ENCODE measurements at places on chromosomes 6 and 20.

- no peak for DNase-seq
Observed at GRCh38 chr6:20366082-20366830, 35.4 kb upstream of the E2F3 start.

- no peak for DNase-seq
Observed at GRCh38 chr6:128295670-128296069, 224.7 kb downstream of the PTPRK start.

DNA sequence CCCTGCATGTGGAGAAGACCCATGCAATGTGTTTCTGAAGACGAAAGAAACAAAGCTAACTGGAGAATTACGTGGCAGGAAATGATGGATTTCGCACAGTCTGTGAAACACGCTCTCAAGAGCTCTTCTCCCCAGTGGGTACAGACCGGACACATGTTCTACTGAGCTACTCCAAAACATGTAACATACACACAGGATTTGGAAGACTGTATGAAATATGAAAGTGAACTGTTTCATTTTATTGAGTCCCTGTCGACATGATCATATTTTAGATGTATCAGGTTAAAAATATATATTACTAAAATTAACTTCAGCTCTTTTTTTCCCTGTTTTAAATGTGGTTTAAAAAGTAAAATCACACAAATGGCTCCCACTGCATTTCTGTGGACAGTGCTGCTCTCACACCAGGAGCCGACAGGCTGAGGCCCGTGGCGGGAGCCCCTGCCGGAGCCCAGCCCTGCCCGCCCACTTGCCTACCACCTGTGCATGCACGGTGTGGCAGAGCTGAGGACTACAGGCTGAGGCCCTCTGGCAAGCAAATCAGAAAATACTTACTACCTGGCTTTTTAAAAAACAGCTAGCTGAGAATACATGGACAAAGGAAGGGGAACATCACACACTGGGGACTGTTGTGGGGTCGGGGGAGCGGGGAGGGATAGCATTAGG, 58.9 kb upstream of the NXT1 start:
- DNase-seq = no peak

GRCh38 chr20:52242237-52243230, 51.0 kb upstream of the ZFP64 start:
- DNase-seq = no peak

DNA sequence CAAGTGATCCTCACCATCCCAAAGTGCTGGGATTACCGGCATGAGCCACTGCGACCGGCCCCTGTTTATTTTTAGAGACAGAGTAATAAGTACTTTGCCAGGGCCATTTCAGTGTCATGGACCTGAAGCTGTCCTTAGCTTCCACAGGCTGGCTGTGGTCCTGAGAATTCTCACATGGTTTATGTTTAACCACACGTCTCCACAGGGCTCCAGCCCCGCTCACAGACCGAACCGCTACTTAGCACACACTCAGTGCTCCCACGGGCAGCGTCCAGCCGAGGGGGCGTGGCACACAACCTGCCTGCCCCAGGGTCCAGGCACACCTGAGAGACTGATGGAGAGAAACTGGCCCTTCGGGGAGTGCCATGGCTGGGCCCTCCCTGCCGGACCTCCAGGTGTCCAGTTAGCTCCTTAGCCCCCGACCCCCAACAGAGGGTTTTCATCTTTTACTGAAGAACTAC, 11.7 kb downstream of the ACSS1 start:
- no peak for DNase-seq

- DNase-seq = no peak
Observed at GRCh38 chr6:122995921-122996793, at the start of gene CLVS2. CLVS2 (plus strand) TSS chr6:122996235; CDS start chr6:122997778, 1,543 bp downstream.

Data from cortex of kidney (tissue), 1 donor.